Dorsolateral prefrontal cortex (tissue), 122 donors: ENCODE measurements at places on chromosomes 12 and 14.
A peak's percentile ranks its signal among the peaks of the same experiment; 100 is the strongest.

GRCh38 chr14:22397221-22397737 lies 191.7 kb downstream of the DAD1 start:
- no peak for DNase-seq

- DNase-seq = no peak
Observed at GRCh38 chr14:51942971-51943370, 46.4 kb upstream of the RTRAF start.

DNA sequence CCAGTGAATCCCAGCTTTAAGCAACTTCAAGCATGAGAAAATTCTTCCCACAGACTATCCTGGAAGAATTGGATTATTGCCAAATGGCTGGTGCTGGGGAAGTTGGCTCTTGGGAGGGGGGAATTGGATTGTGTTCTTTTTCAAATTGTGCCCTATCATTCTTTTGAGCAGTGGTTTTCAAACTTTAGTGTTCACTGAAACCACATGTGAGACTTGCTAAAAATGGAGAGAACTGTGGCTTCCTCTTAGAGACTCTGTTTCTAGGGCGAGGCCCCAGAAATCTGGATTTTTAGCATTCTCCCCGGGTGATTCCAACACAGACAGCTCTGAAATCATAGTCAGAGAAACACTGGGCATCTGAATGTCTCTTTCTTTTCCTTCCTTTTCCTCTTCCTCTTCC lies 14.3 kb upstream of the OTUB2 start:
- DNase-seq = no peak

GRCh38 chr12:103085541-103085940 lies 128.1 kb downstream of the ASCL1 start:
- DNase-seq = no peak

DNA sequence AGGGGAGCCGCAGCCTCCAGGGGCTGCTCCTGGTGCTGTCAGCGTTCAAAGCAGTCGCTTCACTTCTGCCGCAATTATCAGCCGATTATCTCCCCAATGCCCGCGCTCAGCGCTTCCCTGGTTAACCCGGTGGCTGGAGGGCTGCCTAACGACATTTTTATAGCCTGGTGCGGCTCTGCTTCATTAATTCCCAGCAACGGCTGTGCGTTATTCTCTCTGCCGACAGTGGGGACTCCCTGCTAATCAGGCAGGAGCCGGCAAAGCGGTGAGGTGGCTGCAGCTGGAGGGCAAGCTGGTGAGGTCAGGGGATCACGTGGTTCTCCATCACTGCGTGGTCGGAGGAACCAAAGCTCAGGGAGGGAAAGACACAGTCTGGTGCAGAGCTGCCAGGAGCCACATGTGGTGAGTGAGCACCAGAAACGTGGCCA lies 62.9 kb downstream of the GLRX5 start:
- DNase-seq = peak; percentile 35

- no peak for DNase-seq
Observed at GRCh38 chr14:24935796-24936195, 114.2 kb downstream of the STXBP6 start.

DNA sequence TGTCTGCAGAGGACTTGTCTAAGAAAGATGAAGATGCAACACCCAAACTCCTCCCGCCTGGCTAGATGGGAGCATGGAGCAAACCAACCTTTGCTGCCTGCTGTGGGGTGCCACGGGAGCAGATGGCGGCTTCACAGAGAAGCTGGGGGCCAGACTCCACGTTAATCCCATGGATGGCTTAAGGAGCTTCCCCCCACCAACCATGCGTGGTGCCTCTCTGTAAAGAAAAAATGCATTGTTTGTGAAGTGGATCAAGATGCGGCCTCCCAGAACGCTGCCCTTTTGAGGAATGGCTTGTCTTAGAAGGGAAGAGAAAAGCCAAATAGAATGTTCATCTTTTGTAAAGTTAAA lies 15.6 kb downstream of the MVK start:
- no peak for DNase-seq

GRCh38 chr12:85814741-85815140 lies 21.5 kb downstream of the RASSF9 start:
- DNase-seq = no peak

DNA sequence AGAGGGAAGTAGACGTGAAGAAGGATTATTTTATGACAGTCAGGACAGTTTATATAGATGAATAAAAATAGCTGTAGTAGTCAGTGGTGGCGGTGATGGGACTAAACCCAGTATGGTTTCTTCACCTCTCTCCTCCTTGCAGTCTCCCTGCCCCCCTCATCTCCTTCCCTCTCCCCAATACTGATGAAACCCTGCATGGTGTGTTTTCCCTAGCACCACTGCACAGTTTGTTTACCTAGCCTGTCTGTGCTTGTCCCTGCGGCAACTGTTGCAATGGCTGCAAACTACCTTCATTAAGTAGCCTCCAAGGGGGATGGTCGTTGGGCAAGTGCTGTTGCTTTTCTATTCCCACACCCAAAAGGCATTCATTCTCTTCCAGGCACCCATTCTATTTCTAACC lies 14.7 kb downstream of the PCBP2 start:
- DNase-seq = no peak

GRCh38 chr12:93156086-93156716 lies 221.5 kb upstream of the NUDT4 start:
- DNase-seq = no peak

- peak; percentile 76 for DNase-seq
Observed at GRCh38 chr14:31937730-31938346, 139.3 kb upstream of the ARHGAP5 start.

GRCh38 chr12:17134315-17134714 lies 528.4 kb upstream of the LMO3 start:
- no peak for DNase-seq

DNA sequence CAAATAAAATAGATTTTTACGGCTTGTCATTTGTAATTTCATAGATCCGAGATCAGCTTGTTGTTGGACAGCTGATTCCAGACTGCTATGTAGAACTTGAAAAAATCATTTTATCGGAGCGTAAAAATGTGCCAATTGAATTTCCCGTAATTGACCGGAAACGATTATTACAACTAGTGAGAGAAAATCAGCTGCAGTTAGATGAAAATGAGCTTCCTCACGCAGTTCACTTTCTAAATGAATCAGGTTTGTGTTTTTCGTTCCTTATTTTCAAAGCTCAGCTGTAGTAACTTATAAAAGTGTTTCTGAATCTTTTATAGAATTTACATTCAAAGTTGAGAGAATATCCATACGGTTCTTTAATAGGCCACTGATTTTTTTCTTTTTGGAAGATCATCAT lies 89.1 kb downstream of the LRRK2 start:
- no peak for DNase-seq

DNA sequence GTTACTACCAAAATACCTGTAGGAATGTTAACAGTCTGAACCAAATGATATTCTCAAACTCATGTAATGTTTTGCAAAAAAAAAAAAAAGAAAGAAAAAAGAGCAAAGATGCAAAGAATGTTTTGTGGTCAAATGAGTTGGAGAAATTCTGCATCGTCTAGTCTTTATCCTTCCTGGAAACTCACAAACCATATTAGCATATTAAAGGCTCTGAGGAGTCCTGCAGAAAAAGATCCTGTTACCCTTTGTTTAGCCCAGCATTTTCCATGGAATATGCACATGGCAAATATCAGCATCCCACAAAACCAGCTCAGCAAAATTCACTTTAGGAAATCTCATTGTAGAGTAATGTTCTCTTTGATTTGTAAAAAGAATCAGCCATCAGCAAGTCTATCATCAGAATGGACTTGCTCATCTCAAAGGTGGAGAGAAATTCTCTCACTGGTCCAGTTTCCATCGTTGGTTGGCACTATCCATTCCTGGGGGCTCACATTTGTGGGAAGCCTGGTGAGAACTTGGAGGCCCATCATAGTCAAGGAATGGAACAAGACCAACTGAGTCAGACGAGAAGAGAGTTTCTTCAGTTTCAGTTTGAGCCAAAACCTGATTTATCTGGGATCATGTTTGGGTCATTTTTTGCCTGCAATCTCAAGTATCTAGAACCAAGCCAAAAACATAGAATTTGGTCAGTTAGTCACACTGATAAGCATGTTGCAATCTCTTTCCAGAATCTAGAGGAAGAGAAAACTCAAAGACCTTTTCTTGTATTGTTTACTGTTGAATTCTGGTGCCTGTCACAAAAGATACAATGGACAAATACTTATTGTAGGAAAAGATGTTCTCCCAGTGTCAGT lies 129.8 kb downstream of the TBX5 start:
- DNase-seq = no peak

GRCh38 chr12:84982888-84983287 lies 53.2 kb downstream of the TSPAN19 start:
- no peak for DNase-seq

DNA sequence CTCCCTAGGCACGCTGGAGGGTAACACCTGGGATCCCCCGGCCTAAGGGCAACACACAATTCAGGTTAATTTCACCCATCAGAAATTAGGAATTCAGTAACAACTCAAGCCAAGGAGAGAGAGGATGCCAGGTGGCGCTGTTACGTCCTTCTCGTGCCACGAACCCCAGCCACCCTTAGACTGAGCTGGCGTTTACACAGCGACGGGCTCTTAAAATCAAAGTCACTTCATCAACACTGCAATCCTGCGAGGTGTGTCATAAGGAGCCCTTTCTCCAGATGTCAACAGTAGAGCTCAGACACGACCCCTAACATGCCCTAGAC lies 110.6 kb upstream of the TMEM132D start:
- peak; percentile 59 for DNase-seq

- no peak for DNase-seq
Observed at GRCh38 chr14:92510972-92511371, 2.6 kb upstream of the RIN3 start.

DNA sequence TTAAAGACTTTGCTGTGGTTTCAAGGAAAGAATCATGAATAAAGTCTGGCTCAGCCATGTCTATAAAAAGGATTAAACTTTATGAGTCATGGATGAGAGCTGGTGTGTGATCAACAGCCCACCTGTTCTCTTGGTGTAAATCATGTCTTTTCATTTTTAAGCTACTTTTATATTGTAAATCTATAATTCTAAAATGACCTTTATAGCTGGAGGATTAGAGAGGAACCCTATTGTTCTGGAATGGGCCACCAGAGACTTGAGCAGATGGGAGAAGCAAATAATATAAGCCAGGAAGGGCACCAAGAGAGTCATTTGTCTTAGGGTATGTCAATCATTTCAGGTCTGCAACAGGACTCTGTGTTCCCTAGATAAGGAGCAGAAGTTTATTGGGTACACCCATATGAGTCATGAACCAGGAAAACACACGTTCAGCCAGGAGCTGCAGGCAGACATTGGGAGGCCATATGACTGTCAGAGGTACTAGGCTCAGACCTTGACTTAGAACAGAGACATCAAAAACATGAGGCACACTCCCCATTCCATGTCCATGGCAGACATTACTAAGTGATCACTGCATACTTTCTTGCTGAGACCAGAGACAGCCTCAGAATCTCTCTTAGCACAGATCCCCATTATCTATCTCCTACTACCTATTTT lies 49.3 kb downstream of the NDUFA12 start:
- DNase-seq = no peak

DNA sequence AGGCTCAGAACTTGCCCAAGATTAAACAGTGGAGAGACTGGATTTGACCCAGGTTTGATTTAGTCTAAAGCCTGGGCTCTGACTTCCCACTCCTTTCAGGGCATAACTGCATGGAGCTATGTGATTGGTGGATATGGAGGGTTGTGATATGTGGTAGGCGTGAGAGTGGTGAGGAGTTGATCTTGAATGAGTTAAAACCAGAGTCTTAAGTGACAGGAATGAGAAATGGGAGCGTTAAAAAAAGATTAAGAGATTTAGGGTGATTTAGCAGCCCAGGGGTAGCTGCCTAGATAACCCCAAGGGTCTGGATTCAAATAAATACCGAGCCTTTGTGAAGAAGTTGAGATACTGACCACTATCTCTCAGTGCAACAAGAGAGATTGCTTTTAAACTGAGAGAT lies 8.4 kb downstream of the SYNDIG1L start:
- no peak for DNase-seq

DNA sequence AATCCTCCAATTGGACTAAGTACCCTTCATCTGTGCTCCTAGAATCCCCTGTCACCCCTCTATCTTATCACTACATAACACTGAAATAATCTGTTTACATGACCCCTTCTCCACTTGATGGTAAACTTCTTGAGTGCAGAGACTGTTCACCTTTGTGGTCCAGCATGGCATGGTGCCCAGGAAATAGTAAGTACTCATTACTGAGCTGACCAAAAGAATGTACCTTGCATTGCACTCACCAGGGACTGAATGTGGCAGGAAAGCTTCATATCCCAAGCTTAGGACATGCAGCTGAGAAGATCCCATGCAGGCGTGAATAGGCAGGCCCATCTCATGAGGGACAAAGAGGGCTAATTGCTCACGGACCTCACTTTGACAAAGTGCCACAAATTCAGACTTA lies 1.4 kb upstream of the GARIN2 start:
- DNase-seq = no peak

DNA sequence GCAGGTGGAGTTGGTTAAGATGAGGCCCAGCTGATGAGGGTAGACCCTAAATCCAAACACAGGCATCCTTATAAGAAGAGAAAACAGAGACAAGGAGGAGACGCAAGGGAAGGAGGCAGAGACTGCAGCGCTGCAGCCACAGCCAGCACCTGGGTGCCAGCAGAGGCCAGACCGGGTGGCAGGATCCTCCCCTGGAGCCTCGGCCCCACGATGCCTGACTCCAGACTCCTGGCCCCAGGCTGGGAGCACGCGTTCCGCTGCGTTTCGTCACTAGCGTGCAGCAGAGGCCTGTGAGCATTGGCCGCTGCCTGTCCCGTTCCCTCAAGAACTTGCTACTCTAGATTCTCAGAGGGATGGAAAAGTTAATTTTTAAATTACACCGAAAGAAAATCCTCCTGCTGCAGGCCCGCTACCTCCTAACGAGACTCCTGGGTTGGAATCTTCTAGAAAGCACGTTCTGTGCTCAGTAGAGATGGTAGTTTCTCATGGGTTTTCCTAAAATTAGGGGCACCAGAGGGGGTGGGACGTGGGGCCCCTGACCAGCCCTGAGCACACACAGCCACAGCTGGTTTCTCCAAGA lies 57.7 kb upstream of the FBRSL1 start:
- no peak for DNase-seq

DNA sequence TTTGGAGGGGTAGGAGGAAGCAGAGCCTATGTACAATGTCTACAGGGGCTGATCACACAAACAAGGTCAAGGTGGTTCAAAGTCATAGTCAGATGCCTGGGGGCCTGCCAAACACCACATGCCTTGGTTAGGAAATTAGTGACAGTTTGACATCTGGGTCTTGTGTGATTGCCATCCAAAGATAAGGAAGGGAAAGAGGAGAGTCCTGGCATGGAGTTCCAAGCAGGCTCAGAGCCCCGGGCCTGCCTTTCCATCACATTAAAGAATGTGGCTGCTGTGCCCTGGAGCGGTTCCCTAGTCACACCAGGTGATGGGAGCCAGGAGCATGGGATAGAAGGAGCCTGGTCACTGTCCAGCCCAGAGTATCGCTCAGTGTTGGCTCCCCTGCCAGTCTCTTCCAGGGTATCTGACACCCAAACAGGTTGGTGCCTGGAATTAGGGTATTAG lies 53.6 kb upstream of the BCL2L14 start:
- DNase-seq = no peak

- no peak for DNase-seq
Observed at GRCh38 chr12:52495389-52495788, 2.3 kb upstream of the KRT6A start.

- DNase-seq = no peak
Observed at GRCh38 chr14:20476776-20477175, 7.6 kb downstream of the PNP start.
